ENCODE measurements at places on chromosomes 12 and 14.
A peak's percentile ranks its signal among the peaks of the same experiment; 100 is the strongest.

- peak; percentile 27 for DNase-seq
Measured at GRCh38 chr12:111687255-111687654, 1.4 kb downstream of the ACAD10 start.

DNA sequence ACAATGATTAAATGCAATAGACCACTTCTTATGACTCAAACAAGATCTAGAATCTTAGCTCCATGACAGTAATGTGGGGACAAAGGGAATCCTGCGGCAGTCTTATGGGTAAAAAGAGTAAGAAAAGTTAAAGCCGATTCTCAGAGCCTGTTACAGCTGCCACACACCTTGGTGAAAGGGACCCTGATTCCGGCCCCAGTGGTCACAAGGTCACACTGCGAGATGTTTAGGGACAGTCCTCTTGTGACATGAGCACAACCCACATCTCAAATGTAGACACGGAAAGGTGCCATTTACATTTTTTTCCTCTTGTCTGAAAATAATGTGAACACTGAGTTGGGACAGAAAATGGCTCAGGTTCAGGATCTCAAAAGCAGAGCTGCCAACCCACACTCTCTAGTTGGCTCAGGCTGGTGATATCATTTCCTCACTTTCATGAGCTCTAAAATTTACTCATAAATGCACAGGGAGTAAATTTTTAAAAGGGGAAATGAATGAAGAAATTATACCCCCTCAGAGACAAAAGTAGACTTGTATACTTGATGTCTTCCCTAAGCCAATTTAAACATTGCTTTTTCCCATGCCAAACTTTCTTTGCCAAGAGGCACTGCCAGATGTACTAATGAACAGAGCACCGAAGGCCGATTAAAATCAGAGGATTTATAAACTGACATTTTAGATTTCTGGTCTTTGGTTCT is 113.1 kb upstream of the OVCH1 start:
- peak; percentile 22 for DNase-seq

DNA sequence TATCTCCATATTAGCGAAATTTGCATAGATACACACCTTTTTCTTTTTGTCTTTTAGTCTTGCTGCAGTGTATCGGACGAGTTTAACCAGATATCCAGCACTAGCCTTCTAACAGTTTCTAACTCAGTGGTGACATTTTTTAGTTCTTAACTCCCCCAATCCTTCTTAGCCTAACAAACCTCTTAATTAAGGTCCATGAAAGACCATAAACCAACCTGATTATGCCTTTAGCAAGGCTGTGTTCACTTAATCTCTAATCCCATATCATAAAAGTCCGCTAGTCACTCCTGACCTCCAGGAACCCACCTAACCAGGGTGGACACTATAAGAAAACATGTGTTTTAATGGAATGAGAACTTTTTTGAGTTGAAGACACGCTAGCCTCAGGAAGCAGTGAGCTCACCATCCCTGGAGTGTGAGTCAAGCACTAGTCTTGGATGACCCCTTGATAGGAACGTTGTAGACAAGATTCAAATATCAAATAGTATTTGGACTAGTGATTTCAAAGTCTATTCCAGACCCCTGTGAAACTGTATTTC is 9.5 kb downstream of the CDKN1B start:
- no peak for DNase-seq

DNA sequence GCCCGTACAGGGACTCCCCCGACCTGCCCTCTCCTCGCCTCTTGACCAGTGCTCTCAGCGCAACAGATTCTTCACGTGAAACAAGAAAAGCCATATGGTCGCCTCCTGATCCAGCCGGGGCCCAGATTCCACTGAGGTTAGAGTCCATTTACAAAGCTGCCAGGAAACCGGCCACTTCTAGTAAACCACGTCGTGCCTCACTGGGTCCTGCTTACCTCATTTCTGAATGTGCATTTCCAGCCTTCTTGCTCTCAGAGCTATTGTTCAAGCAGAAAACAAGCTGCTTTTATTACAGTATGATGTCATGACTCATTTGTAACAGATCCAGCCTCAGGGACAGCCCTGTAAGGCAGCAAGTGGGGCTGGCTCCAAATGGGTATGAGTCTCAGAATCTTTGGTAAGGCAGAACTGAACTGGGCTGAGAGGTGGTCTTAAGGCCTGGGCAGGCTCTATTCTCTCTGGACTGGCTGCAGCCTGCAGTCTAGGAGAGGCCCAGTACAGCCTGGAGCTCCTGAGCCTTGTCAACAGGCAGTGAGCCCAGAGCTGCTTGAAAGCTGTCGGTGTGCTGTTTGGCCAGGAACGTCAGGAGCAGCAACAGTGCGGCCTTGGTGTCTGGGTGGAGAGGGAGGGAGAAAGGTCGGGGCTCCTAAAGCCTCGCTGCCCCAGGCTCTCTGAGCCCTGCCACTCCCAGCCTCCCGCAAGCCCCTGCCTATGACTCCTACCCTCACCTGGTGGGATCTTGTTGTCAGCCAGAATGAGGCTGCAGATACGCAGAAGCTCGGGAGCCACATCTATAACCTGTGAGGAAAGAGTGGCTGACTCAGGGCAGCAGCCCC is 8.3 kb downstream of the REC8 start:
- no peak for DNase-seq

- no peak for DNase-seq
Measured at GRCh38 chr14:88841741-88842140, 17.3 kb downstream of the TTC8 start.

- no peak for DNase-seq
Measured at GRCh38 chr12:127942981-127943380, 324.0 kb upstream of the TMEM132C start.

DNA sequence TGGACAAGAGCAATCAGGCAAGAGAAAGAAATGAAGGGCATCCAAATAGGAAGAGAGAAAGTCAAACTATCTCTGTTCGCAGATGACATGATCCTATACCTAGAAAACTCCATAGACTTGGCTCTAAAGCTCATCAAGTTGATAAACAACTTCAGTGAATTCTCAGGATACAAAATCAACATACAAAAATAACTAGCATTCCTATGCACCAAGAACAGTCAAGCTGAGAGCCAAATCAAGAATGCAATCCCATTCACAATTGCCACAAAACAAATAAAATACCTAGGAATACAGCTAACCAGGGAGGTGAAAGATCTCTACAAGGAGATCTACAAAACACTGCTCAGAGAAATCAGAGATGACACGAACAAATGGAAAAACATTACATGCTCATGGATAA is 417.5 kb upstream of the ATP2B1 start:
- peak; percentile 10 for DNase-seq

GRCh38 chr14:68011406-68012028 is 191.9 kb downstream of the RAD51B start:
- no peak for DNase-seq

- DNase-seq = no peak
Measured at GRCh38 chr12:125166041-125166440, 100.8 kb downstream of the AACS start.

DNA sequence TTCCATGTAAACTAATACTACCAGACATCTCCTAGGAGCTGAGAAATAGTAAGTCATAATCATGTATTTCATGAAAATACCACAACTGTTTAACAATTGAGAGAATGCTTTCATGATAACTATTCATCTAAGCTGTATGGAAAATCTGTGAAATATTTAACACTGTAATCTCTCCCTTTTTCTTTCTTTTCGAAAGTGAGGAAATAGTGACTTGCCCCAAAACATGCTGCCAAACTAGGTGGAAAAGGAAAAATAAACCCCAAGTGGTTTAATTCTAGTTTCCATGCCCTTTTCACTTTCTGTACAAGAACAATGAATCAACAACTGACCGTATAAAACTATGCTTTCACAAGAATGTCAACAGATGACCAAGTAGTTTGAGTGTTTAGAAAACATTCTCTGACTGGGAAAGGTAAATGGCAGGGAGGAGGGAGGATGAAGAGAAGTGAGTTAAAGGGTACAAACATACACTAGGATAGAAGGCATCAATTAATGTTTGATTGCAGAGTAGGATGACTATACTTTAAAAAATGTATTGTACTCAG is 147.5 kb upstream of the AVPR1A start:
- DNase-seq = no peak

DNA sequence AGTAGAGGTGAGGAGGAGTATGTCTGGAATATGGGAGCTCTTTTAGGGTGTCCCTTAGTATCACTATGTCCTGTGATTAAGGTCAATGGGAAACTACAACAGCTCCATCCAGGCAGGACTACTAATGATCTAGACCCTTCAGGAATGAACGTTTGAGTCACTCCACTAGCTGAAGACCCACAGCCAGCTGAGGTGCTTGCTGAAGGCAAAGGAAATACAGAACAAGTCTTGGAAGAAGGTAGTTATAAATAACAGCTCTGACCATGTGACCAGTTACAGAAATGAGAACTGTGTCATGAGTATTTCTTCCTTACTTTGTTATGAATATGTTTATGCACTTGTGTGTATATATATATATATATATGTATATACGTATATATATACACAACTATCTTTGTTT is 40.5 kb upstream of the USP44 start:
- no peak for DNase-seq

GRCh38 chr12:12007001-12007712 is 63.6 kb upstream of the BCL2L14 start:
- no peak for DNase-seq

GRCh38 chr12:98997899-98998298 is 352.8 kb downstream of the APAF1 start:
- no peak for DNase-seq

DNA sequence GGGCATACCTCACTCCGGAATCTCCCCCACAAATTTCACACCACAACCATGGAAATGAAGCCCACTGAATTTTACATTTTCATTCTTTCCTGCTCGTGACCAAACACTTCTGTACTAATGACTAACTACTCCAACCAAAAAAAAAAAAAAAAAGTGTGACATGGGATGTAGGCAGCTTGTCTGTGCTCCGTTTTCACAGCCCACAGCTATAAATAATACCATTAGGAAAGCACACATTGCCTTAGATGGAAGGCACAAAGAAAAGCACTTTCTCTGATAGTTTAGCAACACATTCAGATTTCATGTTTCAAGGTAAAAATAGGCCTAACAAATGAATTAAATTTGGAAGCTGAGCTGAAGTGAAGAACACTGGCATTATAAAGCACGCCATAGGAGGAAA is 42.5 kb downstream of the DUSP6 start:
- no peak for DNase-seq

DNA sequence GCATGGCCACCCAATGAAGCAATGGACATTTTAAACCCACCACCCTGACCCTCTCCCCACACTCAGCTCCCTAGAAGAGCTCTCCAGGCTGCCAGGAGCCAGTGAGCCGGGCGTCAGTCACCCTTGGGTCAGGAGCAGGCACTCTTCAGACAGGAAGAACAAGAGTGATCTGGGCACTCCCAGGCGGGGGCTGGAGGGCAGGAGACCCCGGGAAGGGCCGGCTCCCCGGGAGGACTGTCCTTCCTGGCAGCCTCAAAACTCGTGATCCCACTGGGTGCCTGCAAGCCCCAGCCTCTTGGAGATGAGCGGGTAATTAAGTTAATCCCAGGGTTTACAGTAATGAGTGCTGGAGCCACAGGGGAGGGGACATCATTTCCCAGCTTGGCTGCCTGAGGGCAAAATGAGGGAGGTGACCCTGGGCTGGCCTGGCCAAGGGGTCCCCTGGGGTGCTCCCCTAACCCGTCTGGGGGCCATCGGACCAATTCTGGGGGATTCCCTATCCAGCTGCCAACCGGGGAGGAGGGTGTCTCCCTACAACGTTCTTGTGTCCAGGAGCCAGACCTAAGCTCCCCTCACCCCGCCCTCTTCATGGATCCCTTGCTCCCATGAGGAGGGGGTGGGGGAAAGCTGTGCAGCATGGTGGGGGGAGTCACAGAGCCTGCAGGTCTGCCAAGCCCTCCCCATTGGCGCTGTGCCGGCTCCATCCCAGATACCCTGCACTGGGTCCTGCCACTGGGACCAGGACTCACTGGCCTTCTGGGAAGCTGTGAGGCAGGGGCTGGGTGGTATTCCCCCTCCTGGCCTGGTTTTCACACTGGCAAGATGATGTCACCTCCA is 59.2 kb downstream of the CCNK start:
- no peak for DNase-seq

GRCh38 chr12:96882862-96883261 is 24.2 kb upstream of the NEDD1 start:
- no peak for DNase-seq

DNA sequence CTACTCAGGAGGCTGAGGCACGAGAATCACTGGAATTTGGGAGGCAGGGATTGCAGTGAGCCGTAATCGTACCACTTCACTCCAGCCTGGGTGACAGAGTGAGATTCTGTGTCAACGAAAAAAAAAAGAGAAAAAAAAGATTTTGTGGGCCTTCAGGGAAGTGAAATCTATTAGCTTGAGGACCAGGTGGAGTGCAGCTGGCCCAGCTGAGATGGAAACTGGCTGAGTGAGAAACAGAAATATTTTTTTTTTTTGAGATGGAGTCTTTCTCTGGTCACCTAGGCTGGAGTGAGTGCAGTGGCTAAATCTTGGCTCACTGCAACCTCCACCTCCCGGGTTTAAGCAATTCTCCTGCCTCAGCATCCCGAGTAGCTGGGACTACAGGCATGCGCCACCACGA is 2.3 kb upstream of the CLEC4C start:
- no peak for DNase-seq

GRCh38 chr12:65275627-65276026 is 2.9 kb upstream of the MSRB3 start:
- no peak for DNase-seq

DNA sequence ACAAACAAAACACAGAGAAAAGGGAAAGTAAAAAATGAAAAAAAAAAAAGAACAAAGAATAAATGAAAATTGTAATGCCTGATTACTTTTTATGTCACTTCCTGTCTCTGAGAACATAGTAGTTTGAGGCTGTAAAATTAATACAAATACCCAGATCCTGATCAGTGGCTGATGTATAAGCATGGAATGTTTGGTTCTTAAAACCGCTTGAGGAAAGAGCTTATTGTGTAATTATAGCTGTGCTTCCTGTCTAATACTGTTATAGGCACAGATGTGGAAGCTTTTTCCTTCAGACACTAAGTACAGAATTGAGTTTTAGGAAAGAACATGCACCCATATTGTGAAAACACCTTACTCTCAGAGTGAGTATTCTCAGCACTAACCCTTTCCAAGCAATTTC is 86.9 kb downstream of the AVPR1A start:
- DNase-seq = no peak
